ENCODE measurements at places on chromosomes 3 and 15. TPM values are rescaled to one million over a fixed set of nuclear protein-coding genes. Genes with fewer than 3 reads are reported as not detected.

GRCh38 chr3:180571831-180572598, 29.9 kb upstream of the TTC14 start:
- no peak for DNase-seq

- no peak for DNase-seq
These were observed 25.9 kb upstream of the TNFSF10 start for GRCh38 chr3:172549144-172549543.

GRCh38 chr3:11810276-11810675, 36.4 kb downstream of the TAMM41 start:
- DNase-seq = no peak

DNA sequence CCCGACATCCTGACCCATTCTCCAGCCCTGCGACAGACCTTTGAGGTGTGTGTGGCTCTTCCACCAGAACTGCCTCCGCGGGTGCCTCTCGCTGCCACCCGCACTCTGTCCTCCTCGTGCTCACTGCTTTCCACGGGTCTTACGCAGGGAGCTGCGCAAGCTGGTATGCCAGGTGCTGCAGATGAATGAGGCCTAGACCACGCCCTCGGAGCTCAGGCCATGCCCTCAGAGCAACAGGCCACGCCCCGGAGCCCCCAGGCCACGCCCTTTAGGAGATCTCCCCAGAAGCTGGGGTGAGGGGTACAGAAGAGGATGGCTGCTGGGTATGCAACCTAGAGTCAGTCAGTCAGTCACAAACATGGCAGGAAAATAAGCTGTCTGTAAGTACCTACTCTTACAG, 300.3 kb downstream of the GABRG3 start:
- no peak for DNase-seq

DNA sequence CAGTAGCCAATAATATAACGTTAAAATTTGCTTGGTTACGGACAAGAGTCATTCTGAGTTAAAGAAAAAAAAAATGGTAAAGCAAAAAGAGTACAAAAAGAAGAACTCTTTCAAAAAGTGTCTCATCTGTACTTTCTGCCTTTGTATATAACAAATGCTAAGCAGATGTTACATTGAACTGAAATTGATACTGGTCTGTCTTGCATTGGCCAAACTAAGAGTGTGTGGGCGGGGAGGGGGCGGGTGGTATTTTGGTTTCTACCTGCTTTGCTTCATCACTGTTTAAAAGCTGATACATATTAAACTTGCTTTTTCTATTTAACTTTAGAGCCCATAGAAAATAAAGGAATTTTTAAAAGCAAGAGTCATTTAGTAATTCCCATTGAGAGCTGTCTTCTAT, 215.0 kb upstream of the THBS1 start:
- no peak for DNase-seq

DNA sequence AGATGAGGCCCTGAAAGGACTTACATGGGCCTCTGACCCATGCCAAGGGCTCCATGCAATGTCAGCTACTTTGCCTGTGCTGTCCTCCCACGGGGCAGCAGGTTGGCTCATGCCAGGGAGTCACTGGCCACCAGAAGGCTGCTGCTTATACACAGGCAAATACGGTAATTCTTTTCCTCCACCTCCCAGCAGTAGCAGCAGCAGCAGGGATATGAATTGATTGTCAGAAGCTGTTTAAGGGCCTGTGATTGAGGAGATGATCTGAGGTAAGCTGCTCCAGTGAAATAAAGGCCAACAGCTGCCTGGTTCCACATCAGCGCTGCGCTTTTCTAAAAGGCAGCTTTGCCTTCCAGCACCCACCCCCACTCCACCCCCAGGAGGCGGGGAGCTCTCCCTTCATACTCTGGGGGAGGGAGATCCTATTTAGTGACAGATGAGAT, 250.5 kb downstream of the SHQ1 start:
- DNase-seq = no peak

DNA sequence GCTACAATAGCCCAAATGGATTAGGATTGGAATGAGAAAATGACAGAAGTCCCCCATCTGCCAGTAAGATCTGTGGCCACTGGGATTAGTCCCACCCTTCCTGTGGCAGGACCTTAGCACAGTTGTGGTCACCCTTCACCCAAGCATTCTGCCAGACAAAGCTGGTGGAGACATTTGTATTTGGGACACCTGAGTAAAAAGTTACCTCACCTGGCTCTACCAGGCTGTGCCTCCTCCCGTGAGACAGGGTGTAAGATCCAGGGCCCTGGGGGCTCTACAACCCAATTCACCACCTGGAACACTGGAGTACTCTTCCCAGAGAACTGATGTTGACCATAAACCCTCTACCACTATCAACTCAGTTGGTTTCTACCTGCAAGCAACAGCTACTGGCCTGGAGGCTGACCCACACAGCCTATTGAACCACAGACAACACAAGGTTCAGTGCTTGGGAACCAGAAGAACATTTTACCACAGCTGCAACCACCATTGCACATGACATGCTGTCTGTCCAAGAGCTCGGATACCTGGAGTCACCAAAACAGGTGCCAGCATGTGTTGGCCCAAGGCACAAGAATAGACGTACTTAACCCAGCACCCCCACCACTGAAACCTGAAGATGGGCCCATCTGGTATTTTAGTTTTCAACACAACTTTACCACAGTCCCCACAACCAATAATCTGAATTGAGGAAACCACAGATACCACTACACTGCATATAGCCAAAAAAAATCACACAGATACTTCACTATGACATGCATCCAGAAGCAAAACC, 1686.7 kb downstream of the SI start:
- no peak for DNase-seq

GRCh38 chr15:41774882-41775417, 666 bp downstream of the MAPKBP1 start:
- DNase-seq = no peak

DNA sequence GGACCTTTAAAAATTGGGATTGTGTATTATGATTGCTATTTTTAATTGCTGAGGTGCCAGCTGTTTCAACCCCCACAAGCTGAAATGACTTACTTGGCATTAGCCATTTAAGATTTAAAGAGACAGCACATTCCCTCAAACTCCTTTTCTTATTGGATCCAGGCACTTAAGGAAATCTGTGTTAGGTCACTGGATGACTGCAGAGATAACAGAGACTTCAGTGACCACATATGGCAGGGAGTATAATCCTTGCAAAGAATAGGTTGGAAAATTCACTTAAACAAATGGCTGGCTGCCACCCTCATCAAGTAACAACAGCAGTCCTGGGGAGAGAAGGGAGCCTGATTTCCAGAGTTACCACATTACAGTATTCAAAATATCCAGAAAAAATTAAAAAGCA, 66.6 kb downstream of the SLMAP start:
- no peak for DNase-seq

GRCh38 chr3:53259427-53260259, 3.8 kb upstream of the TKT start:
- no peak for DNase-seq

- no peak for DNase-seq
These were observed 344.5 kb downstream of the MFSD1 start for GRCh38 chr3:159146392-159146791.

DNA sequence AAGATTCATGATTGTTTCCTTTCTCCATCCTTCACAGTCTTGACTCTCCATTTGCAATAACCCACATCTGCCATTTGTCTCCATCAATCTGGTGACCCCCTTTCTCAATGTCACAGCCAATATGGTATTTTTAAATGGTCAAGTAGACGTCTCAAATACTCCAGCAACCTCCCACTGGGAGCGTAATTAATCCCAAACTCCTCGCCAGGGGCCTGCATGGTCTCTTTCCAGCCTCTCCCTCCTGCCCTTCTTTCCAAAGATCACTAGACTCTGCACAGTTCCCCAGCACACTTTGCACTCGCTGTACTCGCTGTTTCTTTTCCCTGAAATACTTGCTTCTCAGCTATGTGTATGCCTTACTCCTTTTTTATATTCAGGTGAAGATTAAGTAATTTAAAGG, 115.3 kb downstream of the PLCH1 start:
- DNase-seq = no peak

- no peak for DNase-seq
These were observed 1.2 kb downstream of the SLC12A6 start for GRCh38 chr15:34336231-34336990.

- DNase-seq = no peak
These were observed 14.2 kb downstream of the OXNAD1 start for GRCh38 chr3:16279010-16279801.

DNA sequence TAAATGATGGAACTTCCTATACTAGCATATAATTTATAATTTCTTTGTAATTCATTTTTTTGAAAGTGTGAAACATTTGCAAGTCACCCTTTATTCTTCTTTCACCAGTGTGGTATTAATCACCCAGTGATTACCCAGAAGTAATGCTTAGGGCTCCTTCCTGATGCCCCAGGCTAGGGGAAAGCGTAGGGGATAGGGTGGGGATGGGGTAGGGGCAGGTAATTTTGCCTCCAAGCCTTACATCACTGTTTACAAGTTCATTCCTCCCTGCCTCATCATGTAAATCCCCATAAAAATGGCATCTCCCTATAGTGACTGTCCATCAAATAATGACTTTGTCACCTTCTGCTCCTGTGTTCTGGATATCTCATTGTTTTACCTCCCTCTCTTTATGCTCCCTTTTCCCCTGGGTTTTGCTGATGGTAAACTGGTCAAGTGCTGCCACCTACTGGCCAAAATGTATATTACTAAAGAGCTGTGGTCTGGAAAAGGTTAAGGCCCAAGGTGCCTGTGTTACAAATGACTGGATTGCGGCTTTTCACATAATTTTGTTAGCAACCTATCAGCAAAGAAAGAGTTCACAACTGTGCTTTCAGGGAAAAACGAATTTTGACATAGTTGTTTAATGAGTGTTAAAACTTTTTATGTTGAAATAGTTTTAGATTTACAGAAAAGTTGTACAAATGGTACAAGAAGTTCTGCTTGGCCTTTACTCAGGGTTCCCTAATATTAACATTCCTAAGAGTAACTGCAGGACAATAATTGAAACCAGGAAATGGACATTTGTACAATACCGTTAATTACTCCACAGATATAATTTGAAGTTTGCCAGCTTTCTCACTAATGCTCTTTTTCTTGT, 54.7 kb downstream of the ONECUT1 start:
- peak; percentile 76 for DNase-seq

GRCh38 chr3:73141525-73141924, 80.1 kb downstream of the EBLN2 start:
- DNase-seq = no peak

CSPG4 gene
- 6.4 TPM for polyA plus RNA-seq

TMEM212 gene
- 0.32 TPM for polyA plus RNA-seq

ADAMTS17 gene
- polyA plus RNA-seq = 2.3 TPM

CA12 gene
- polyA plus RNA-seq = 151 TPM

FRMD5 gene
- polyA plus RNA-seq = 1.8 TPM

NPAP1 gene
- 2.1 TPM for polyA plus RNA-seq
